Common myeloid progenitor, CD34-positive (primary cell): ENCODE measurements at places on chromosomes 2 and 18.
A peak's percentile ranks its signal among the peaks of the same experiment; 100 is the strongest.

GRCh38 chr2:96138179-96139145, at the start of gene ASTL:
Gene ASTL (minus strand): TSS chr2:96138502. CDS start chr2:96138436, 66 bp downstream.
- H3K27me3 ChIP-seq: peaks cover 4% of the 10 kb centered on the region
- no peak within 1 kb of the TSS for H3K4me3 ChIP-seq
- DNase-seq: peak; percentile 73
- H3K27ac ChIP-seq: no peak within 1 kb of the TSS

DNA sequence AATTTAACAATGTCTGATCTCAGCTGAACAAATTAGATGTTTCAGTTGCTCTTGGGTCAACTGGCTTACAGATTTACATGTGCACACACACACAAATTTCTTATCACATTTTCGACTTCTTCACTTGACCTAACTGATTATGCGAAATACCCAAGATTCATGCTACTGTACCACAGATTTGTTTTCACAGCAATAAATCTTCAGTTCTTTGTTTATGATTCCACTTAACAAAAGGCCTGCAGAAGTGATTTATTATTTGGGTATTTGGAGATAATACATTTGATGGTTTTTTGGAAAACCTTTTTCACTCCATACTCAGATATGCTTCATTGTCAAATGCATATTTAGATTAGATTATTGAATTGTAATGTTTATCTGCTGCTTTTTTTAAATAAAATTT, 129.0 kb downstream of the GALNT1 start:
- no peaks in the 10 kb centered on the region for H3K4me1 ChIP-seq
- DNase-seq: no peak
- H3K27ac ChIP-seq: no peak overlapping the region
- H3K27me3 ChIP-seq: no peaks in the 10 kb centered on the region

- H3K4me3 ChIP-seq: no peak overlapping the region
- DNase-seq: no peak
- no peaks in the 10 kb centered on the region for H3K36me3 ChIP-seq
- H3K27ac ChIP-seq: no peak overlapping the region
Measured at GRCh38 chr2:37771600-37772088, 100.2 kb upstream of the CDC42EP3 start.

GRCh38 chr18:72013427-72013850, 530.7 kb downstream of the CBLN2 start:
- H3K27me3 ChIP-seq: no peaks in the 10 kb centered on the region
- no peaks in the 10 kb centered on the region for H3K4me1 ChIP-seq
- no peak overlapping the region for H3K27ac ChIP-seq
- H3K4me3 ChIP-seq: no peak overlapping the region
- no peaks in the 10 kb centered on the region for H3K36me3 ChIP-seq
- DNase-seq: no peak

GRCh38 chr2:196176142-196176738, 4.9 kb upstream of the STK17B start:
- peaks cover 6% of the 10 kb centered on the region for H3K4me1 ChIP-seq
- no peaks in the 10 kb centered on the region for H3K27me3 ChIP-seq
- H3K4me3 ChIP-seq: no peak overlapping the region
- H3K36me3 ChIP-seq: no peaks in the 10 kb centered on the region
- peak; percentile 79 for DNase-seq

DNA sequence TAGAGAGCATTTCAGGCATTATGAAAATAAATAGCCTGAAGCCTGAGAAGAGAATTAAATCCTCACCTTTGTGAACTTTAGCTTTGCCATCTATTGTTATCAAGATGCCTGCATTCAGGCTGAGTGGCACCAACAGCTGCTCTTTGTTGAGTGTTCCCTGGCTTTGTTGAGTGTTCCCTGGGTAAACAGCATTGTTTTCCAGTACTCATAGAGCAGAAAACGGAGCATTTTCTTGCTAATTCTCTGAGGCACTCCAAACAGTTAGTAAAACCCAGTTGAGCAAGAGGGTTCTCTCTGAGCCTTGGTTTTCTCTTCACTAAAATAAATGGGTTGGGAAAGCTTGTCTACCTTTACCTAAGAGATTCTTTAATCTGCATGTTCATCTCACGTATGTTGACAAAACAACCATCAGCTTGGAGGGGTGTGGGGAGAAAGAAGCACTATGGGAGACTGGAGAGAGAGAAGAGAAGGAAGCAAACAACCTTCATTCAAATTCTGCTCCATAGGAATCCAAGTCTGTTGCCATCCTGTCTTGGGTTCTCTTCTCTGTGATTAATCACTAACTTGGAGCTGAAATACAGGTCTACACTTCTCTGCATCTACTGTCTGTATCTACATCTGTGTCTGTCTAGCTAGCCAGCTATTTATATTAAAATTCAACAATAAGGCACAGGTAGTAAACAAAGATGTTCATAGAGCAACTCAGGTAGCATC, 567.0 kb upstream of the SOX11 start:
- no peak overlapping the region for H3K4me3 ChIP-seq
- H3K27me3 ChIP-seq: no peaks in the 10 kb centered on the region
- no peak overlapping the region for H3K27ac ChIP-seq
- no peaks in the 10 kb centered on the region for H3K4me1 ChIP-seq

DNA sequence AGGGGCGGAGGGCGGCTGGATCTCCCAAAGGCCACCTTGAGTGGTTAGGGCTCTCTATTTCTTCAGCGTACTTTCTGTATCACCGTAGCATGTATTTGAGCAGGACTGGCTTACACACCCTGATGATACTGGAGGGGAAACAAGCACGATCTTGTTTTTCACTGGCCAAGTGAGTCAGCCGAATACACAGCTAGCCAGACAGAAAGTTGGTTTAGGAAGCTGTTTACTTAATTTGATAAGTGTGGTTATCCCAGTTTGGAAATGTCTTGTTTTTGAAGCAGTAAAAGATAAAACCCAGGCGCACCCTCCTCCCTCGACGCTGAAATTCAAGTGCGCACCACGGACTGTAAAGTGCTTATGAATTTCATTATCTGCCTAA, 582 bp downstream of the RIOK3 start:
- H3K27ac ChIP-seq: peak overlapping the region; percentile 83
- DNase-seq: peak; percentile 52
- no peaks in the 10 kb centered on the region for H3K36me3 ChIP-seq
- H3K4me3 ChIP-seq: peak overlapping the region; percentile 99
- no peaks in the 10 kb centered on the region for H3K27me3 ChIP-seq

- H3K4me3 ChIP-seq: no peak overlapping the region
- DNase-seq: no peak
Measured at GRCh38 chr2:69253611-69254301, 133.3 kb downstream of the GFPT1 start.

DNA sequence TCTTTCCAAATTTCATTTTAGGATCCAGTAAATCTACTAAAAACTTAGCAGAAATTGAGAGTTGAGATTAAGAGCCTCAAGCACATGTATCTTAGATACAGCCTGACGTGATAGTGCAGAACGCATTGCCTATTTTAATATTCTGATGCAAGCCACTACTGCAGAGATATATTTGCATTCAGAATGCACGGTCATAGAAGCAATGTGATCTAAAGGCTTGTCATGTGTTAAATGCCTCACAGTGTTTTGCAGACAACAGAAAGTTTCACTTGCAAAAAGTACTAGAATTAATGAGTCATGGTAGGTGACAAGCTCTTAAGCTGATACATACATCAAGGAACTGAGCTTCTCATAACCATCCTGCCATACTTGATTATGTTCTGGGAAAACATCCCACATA, 886.7 kb upstream of the CHAC2 start:
- DNase-seq: no peak
- H3K4me1 ChIP-seq: no peaks in the 10 kb centered on the region
- H3K27me3 ChIP-seq: no peaks in the 10 kb centered on the region
- H3K36me3 ChIP-seq: no peaks in the 10 kb centered on the region

GRCh38 chr2:112884869-112885505, 26.0 kb upstream of the IL37 start:
- no peaks in the 10 kb centered on the region for H3K27me3 ChIP-seq
- H3K4me1 ChIP-seq: peaks cover 11% of the 10 kb centered on the region
- no peaks in the 10 kb centered on the region for H3K36me3 ChIP-seq
- DNase-seq: peak; percentile 70

DNA sequence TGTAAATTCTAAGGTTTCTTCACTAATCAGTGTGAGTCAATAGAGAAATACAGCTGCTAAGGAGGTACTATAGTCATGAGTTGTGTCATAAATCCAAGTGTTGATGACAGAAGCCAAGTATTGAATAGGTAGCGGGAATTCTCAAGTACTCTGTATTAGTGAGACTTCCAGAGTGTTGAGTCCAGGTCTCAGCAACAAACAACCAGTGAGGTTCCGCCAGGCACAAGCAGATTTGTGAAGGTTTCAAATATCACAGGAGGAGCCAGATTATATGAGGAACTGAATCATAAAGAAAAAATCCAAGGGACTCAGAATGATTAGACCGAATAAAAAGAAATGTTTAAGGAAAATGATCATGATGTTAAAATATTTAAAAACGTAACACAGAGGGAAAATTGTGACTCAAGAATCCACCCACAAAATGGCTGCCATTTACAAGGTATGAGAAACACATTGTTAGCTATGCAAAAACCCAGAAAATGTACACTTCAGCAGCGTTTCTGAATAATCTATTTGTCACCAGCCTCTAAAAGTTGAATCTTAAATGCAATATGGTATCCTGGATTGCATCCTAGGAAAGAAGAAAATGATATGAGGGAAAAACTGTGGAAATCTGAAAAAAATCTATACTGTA, 27.3 kb upstream of the EVA1A start:
- H3K36me3 ChIP-seq: no peaks in the 10 kb centered on the region
- H3K27me3 ChIP-seq: no peaks in the 10 kb centered on the region
- no peak overlapping the region for H3K4me3 ChIP-seq
- H3K27ac ChIP-seq: no peak overlapping the region

GRCh38 chr18:12656938-12657683, 796 bp downstream of the SPIRE1 start:
- H3K27me3 ChIP-seq: no peaks in the 10 kb centered on the region
- peak; percentile 25 for DNase-seq
- H3K4me1 ChIP-seq: peaks cover 4% of the 10 kb centered on the region
- no peaks in the 10 kb centered on the region for H3K36me3 ChIP-seq
- H3K4me3 ChIP-seq: peak overlapping the region; percentile 69

- H3K4me1 ChIP-seq: no peaks in the 10 kb centered on the region
- H3K27me3 ChIP-seq: no peaks in the 10 kb centered on the region
- H3K36me3 ChIP-seq: no peaks in the 10 kb centered on the region
- no peak overlapping the region for H3K27ac ChIP-seq
- H3K4me3 ChIP-seq: no peak overlapping the region
Measured at GRCh38 chr18:49573835-49574234, 12.0 kb downstream of the LIPG start.

GRCh38 chr18:65761636-65762295, 11.0 kb downstream of the CDH7 start:
- H3K4me1 ChIP-seq: no peaks in the 10 kb centered on the region
- no peak overlapping the region for H3K27ac ChIP-seq
- H3K36me3 ChIP-seq: no peaks in the 10 kb centered on the region
- DNase-seq: no peak
- no peaks in the 10 kb centered on the region for H3K27me3 ChIP-seq
- no peak overlapping the region for H3K4me3 ChIP-seq

DNA sequence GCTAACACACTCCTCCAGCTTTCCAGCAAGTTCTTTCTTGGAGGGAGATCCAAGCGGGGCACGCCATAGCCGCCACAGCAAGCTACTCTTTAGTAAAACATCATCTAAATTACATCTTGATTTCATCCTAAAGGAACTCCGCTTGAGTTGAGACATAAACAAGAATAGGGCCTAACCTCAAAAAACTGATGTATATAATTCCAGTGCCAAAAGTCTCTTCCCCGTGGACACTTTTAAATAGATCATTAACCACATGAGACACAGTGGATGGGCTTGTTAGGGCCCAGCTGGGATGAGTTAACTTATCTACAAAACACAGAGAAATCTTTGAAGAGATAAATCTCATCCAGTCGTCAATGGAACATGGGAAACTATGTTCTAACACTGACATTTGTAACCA, 20.8 kb upstream of the MLPH start:
- no peak overlapping the region for H3K27ac ChIP-seq
- no peaks in the 10 kb centered on the region for H3K27me3 ChIP-seq
- no peaks in the 10 kb centered on the region for H3K36me3 ChIP-seq
- no peak overlapping the region for H3K4me3 ChIP-seq

- no peaks in the 10 kb centered on the region for H3K4me1 ChIP-seq
- no peaks in the 10 kb centered on the region for H3K27me3 ChIP-seq
- H3K27ac ChIP-seq: no peak overlapping the region
- no peak overlapping the region for H3K4me3 ChIP-seq
Measured at GRCh38 chr2:54226260-54226659, 29.8 kb downstream of the TSPYL6 start.

DNA sequence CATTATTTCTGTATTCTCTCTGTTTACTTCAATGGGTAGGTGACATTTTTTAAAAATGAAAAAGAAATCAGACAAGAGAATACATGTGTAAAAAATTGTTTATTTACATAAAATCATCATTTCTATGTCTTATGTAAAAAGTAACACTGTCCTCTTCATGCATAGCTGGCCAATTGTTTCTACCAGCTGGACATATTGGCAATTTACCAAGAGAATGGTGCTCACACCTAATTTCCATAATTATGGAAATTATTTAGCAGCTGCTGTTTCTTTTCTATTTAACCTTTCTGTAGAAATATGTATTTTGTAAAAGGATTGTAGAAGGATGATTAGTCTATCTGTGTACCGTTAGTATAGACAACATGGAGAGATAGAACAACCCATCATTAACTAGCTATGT, 791.9 kb downstream of the TRIB2 start:
- H3K4me3 ChIP-seq: no peak overlapping the region
- no peaks in the 10 kb centered on the region for H3K4me1 ChIP-seq
- H3K27ac ChIP-seq: no peak overlapping the region
- no peak for DNase-seq
- no peaks in the 10 kb centered on the region for H3K36me3 ChIP-seq

DNA sequence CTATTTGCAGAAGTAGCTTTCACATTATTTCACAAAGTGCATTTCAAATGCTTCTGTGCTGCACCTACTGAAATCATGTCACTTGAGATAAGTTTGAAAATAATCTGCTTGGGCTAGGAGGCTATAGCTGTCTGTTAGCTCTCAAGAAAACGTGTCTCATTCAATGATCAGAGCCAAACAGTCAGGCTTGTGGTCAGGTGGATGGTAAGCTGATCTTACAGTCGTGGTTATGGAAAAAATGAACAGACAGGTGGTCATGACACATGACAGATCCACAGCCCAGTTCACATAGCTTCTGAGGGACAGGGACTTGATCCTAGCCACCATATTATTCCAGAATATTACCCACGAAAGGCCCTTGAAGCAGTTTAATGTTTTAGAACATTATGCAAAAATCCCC, 26.5 kb upstream of the RFX8 start:
- no peaks in the 10 kb centered on the region for H3K36me3 ChIP-seq
- H3K4me3 ChIP-seq: no peak overlapping the region
- no peak overlapping the region for H3K27ac ChIP-seq
- DNase-seq: no peak
- no peaks in the 10 kb centered on the region for H3K27me3 ChIP-seq

GRCh38 chr18:41464278-41464677, 490.8 kb upstream of the PIK3C3 start:
- no peak overlapping the region for H3K27ac ChIP-seq
- H3K27me3 ChIP-seq: peaks cover 2% of the 10 kb centered on the region
- H3K4me3 ChIP-seq: no peak overlapping the region
- no peaks in the 10 kb centered on the region for H3K36me3 ChIP-seq
- no peak for DNase-seq
- no peaks in the 10 kb centered on the region for H3K4me1 ChIP-seq
